ENCODE measurements at places on chromosomes 5 and 9. TPM values are rescaled to one million over a fixed set of nuclear protein-coding genes. Genes with fewer than 3 reads are reported as not detected.

- DNase-seq, result no peak
These were observed 306.3 kb downstream of the TLE4 start for GRCh38 chr9:79877943-79878602.

CDX1 gene
- total RNA-seq, result not detected

DNA sequence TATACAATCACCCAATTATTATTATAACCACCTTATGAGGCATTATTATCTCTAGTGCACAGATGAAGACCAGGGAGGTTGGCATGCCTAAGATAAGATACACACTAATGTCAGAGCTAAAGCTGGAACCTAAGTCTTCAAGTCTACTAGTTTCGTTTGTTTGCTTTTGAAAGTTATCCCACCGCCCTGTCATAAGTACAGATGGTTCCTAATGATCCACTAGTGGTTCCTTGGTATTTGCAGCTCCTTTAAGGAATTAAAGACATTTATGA, 14.1 kb downstream of the NDUFA8 start:
- no peak for DNase-seq

GRCh38 chr9:71733176-71733575, 35.1 kb downstream of the CEMIP2 start:
- DNase-seq, result no peak

DNA sequence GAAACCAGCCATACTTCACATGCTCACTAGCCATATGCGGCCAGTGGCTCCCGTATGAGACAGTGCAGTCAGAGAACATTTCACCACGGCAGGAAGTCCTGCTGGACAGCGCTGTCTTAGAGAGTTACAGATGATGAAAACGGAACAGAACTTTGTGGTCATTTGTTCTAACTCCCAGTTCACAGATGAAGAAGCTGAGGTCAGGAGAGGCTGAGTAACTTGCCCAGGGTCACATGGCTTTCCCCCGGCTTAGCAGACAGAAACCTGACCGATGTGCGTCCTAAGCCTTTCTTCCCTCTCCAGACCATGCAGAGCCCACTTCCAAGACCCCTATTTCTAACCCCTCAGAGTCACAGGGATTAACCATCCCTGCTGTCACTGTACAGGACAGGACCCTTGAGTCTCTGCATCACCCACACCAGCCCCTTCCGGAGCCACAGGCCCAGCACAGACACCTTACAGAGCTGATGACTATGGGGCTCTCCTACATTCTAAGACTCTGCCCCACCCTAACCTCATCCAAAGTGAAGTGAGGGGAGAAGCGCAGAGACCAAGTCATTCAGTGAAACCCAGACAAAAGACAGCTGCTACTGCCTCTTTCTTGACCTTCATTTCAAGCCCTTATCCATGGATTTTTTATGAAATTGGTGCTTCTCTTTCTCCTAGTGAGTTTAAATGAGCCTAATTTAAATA, 86.9 kb downstream of the PTPN3 start:
- no peak for DNase-seq

All from dermis blood vessel endothelial cell (primary cell).